GM04504 (cell line): ENCODE measurements at places on chromosomes 3 and 15.

DNA sequence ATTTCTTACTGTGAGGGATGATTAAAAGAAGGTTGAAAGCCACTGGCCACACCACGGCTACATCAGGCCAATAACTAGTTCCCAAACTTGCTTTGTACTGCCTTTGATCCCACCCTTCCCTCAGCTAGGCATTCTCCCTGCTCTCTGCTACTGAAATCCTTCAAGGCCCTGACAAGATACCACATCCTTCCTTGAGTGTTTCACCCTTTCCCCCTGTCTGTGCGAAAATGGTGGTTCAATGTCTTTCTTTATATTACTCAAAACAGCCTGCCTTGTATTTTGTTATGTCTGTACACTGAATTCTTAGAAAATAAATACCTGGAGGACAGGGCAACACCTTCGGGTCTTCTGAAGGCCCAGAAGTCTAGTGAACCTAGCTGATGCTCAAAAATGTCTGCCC lies 932 bp upstream of the VPS8 start:
- DNase-seq = no peak

DNA sequence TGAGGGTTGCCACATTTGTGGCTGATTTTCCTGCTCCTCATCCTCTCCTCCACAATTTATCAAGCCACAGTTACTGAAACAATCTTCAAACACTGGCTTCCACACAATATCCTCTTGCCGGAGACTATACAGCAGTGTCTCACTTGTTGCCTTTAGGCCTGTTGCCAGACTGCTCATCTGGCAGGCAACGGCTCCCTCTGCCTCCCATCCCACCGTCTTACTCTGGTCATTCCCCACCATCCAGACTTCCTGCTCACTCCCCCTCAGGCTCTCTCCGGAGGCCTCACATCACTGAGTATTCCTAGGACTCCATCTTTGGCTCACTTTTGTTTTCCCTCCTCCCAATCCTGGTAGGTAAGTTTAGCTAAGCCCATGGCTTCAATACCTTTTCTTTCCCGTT lies 301.9 kb downstream of the IL20RB start:
- no peak for DNase-seq

- no peak for DNase-seq
These were observed 5.4 kb upstream of the ACSBG1 start for GRCh38 chr15:78239811-78240210.

DNA sequence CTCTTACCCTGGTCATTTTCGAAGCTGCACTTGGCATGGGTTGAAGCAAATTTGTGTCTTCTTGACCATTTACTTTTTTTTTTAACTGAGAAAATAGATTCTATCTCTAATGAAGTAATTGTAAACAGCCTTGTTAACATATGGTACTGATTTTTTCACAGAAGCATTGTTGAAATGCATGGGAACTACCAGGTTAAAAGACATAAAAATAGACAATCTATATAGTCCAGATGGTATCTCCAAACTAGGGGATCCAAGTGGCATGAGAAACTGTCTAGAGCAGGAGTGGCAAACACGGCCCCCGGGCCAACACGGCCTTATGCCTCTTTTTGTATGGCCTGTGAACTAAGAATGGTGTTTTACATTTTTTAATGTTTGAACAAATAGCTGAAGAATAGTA lies 41.9 kb downstream of the CACNA1D start:
- no peak for DNase-seq

DNA sequence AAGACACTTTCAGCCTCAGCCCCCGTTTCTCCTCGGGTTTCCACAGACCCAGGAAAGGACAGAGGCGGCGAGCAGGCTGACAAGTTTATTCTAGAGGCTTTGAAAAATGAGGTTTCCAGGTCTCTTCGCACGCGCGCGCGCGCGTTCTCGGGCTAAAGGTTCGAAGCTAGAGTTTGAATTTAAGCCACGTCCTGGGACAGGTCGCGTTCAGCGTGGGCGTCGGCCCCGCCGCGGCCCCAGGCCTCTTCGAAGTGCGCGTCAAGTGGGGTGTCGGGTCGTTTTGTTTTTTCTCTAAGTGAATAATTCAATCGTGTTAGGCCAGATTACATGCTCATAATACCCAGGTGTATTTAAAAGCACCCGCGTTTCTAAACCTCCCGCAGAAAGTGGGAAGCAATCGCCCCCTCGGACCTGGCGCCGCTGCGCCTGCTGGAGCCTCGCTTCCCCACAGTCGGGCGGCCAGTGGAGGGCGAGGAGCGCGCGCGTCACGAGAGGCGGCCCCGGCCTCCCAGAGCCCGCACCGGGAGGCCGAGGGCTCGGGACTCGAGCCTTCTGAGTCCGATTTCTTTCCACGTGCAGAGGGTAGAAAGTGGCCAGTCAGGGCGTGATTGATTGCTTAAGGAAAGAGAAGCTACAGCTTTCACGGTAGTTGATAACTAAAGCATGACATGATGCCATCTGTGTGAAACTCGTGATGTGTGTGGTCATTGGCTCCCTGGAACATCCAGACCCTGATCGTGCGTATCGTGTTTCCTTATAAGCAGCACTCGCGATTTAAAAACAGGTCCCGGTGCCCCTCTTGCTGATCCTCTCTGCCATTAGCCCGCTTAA lies 15.8 kb upstream of the SOX2 start:
- no peak for DNase-seq

DNA sequence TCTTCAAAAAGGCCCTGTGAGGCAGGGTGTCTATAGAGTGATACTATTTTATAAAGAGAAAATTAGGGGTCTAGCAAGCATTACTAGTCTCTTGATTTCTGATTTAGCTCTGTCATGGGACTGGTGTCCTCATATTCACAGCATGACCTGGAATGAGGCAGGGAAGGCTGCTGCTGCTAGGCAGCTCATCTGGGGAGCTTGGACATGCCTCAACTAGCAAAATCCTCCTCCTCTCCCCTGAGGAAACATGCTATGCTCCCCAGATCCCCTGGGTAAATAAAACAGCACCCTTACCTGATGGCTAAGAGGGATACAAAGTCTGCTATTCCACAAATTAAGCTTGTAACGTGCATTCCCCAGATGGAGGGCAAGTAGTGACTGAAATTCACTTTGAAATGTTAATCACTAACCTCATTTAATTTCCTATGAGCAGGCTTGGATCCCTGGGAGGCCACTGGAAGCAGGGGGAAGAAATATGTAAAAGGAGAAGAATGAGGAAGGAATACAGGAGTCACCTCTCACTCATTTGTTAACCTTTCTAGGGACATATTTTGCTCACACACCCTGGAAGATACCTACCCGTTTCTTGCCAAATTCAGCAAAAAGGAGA lies 709.4 kb downstream of the SQOR start:
- no peak for DNase-seq

DNA sequence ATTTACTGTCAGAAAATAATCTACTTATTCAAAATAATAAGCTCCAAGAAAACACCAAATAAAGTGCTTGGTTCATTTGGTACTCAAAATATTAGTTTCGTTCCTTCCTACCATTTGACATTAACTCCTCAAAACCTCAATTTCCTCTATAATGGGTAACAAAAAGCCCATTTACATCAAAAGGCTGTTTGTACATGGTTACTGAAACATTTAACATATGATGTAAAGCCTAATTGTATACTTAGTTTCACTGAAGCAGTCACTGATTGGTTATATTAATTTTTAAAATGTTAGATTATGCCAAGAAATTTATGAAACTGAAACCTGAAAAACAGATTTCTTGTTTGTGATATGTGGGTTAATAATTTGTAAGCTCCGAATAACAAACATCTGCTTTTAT lies 14.7 kb downstream of the XRN1 start:
- DNase-seq = no peak

DNA sequence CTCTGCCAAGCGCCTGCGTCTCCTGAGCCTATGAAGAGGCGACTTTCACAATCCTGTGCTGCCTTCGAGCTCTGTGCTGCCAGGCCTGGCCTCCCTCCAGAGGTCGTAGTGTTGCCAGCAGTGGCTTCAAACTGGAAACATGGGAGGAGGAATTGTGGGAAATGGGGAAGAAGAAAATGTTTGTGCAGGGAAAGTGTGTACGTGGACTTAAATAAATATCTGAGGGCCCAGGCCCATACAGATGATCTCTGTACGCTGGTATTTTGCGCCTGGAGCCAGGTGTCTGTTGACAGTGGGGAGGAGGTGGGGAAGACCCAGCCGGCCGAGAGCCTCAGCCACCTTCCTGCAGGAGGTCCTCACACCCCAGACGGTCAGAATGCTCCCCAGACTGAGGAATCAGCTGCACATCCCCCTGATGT lies 44.6 kb downstream of the ZBTB38 start:
- DNase-seq = peak; percentile 72

DNA sequence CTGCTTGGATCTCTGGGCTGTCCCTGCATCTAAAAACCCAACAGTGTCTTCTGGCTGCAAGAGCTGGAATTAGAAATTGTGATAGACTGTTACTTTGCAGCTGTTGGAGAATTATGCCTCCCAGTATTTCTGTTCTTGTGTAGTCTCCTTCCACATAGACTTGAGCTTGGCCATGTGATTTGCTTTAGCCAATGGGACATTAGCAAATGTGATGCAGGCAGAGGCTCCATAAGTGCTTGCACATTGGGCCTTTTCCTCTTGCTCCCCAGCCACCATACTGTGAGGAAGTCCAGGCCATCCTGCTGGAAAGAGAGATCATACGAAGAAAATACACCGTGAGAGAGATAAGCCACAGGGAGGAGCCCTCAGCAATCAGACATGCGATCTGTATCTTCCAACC lies 33.8 kb upstream of the RASGRF1 start:
- no peak for DNase-seq

GRCh38 chr3:134903837-134904236 lies 108.8 kb downstream of the EPHB1 start:
- no peak for DNase-seq

- DNase-seq = peak; percentile 64
These were observed 271.4 kb upstream of the RARB start for GRCh38 chr3:25156626-25157025.

- no peak for DNase-seq
These were observed 46.8 kb upstream of the ZCWPW2 start for GRCh38 chr3:28301688-28302087.

GRCh38 chr3:131236421-131236820 lies 145.2 kb upstream of the NUDT16 start:
- DNase-seq = no peak

DNA sequence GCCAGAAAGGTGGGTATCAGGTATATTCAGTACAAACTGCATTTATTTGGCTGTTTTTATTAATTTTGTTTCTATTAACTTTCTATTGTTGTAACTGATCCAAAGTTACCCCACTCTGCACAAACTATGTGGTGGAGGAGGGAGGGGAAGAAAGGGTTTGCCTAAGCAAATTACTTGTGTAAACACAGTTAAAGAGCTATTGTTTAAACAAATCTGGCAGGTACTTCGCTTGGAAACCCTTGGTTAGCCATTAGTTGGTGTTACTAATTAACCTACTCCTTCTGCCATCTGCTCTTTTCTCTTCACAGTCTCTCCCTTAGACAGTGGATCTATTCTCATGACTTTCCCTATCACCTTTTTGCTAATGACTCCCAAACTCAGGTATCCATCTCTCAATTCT lies 328.4 kb upstream of the NECTIN3 start:
- DNase-seq = no peak

GRCh38 chr15:83692746-83693581 lies 39.0 kb downstream of the ADAMTSL3 start:
- DNase-seq = no peak

- no peak for DNase-seq
These were observed 44.2 kb downstream of the ZMAT3 start for GRCh38 chr3:179027326-179027900.

DNA sequence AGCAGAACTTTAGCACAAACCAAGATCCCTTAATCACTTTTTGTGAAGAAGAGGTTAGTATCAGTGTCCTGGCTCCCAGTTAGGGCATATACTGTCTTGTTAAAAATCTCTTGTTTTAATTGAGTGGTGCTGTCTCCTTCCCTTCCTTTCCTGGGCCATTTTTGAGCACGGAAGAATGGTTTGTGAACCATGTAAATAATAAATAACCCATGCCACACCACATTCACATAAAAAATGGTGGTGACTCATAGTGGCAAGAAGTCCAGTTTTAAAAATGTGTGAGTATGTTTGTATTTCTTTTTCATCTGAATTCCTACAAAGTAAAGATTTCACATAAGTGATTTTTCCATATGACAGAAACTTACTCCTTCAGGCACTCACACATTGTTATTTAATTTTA lies 59.1 kb upstream of the SPRED1 start:
- DNase-seq = no peak

GRCh38 chr3:150238995-150239619 lies 169.0 kb upstream of the TSC22D2 start:
- DNase-seq = no peak

DNA sequence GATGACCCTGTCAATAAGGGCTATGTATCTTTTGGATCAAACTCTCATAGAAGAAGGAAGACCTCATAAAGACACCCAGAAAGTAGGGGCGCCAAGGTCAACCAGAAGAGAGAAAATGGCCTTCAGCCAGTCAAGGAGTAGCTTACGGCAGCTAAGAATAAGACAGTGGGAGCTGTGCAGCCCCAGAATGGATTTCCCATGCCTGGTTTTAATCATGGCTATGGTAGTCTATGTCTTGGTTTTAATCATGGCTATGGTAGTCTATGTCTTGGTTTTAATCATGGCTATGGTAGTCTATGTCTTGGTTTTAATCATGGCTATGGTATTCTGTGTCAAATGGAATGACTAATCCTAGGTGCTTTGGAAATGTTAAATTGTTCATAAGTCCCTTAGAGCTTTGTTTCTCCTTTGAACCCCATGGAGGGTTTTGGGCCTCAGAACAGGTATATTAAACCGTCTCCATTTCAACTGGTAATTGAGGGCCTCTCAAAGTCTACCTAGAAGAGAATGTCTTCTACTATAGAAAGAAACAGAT lies 742.0 kb upstream of the CFAP20DC start:
- no peak for DNase-seq

GRCh38 chr3:64341296-64341695 lies 116.0 kb upstream of the PRICKLE2 start:
- DNase-seq = no peak

DNA sequence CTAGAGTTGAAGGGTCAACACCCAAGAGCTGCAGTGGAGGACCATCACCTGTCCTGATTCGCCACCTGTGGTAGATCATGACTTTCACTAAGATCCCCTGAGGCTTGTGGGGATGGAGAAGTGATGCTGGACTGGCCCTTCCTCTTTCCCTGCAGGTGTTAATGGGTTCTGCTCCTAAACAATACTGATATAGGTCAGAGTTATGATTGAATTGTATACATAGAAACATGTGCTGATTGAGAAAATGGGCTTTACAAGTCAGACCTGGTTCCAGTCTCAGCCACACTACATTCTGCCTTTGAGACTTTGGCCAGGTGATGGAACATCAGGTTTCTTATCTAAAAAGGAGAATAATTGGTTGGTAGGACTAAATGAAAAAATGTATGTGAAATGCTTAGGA lies 418.9 kb upstream of the TPRG1 start:
- DNase-seq = no peak

- DNase-seq = no peak
These were observed 53.7 kb downstream of the DNAJB8 start for GRCh38 chr3:128413003-128413370.

- DNase-seq = no peak
These were observed 16.0 kb upstream of the CCNL1 start for GRCh38 chr3:157175691-157176507.
